ENCODE measurements at places on chromosomes 6 and 20.

- DNase-seq, result no peak
These were observed 584 bp downstream of the VPS52 start for GRCh38 chr6:33271117-33271467.

GRCh38 chr20:24969186-24970029, 20.3 kb downstream of the CST7 start:
- DNase-seq, result no peak

GRCh38 chr20:61891916-61892649, 173.6 kb downstream of the TAF4 start:
- DNase-seq, result no peak

DNA sequence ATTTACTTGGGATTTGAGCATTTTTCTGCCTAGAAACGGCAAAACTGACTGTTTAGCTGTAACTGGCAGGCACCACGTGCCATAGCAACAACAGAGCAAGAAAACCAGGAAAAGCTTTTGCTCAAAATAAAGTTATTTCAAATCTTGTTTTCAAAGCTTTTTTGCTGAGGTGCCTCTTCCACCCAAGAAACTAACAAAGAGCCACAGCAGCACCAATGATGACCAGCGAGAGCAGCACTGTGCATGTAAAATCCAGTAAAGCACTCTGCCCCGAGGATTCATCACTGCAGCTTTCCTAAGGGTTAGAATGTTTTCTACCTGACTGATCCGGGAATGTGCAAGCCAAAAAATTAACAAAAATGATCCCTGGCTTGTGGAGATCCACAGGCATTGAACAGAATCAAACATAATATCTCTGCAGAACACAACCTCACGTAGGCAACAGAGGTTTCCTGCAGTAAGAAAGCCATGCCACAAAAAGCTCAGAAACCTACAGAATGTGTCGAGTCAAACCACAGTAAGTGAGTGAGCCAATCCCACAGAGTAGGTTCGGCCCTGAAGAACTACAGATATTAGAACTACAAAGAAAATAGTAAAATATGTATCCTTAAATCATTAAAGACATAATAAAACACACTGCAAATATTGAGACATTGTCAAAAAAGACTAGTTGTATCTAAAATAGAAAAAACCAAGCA, 7.4 kb upstream of the ULBP3 start:
- DNase-seq, result no peak

- DNase-seq, result no peak
These were observed 9.1 kb upstream of the MAPK13 start for GRCh38 chr6:36120979-36121786.

DNA sequence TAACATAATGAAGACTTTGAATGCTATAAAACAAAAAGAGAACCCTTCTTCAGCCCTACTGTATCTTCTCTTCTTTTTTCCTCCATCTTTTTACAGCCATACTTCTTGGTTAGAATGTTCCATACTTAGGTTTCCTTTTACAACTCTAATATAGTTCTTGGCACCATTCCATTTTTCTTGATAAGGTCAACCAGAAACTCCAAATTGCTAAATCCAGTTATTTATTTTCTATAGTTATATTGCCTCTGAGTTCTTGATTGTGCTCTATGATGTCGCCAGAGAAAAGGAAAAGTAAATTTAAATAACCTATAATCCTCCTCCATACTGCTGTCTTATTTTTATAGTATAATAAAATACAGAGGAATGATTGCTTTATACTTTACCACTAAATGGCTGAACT, 26.7 kb upstream of the COL10A1 start:
- no peak for DNase-seq

DNA sequence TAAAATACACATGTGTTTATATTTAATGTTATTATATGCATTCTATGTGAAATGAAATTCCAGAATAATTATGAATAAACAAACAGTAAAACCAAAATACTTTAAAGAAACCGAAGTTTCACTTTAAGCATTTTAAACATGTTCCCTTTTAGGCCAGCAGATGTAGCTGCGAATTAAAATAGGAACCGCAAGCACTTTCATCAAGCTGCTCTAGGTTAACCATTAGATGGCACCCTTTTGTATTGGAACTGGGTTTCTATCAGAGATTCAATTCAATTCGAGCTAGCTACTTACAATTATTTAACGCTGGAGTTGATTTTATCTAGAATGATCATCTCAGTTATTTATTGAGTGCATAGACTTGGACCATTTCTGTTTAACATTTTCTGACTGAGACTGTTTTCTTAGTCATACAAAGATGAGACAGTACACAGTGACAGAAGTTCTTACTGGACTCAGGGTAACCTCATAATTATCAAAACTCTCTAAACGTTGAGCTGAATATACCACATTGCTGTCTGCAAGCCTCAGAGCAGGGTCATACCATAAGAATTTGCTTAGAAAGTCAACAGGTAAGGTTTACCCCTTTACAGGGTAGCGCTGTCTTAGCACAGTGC, 8.5 kb downstream of the TMEM242 start:
- DNase-seq, result no peak

GRCh38 chr6:56381801-56382251, 134.4 kb upstream of the COL21A1 start:
- no peak for DNase-seq

- no peak for DNase-seq
These were observed 57.2 kb downstream of the IL20RA start for GRCh38 chr6:136987526-136987925.

GRCh38 chr6:90028995-90029635, 134.8 kb downstream of the GJA10 start:
- DNase-seq, result no peak

DNA sequence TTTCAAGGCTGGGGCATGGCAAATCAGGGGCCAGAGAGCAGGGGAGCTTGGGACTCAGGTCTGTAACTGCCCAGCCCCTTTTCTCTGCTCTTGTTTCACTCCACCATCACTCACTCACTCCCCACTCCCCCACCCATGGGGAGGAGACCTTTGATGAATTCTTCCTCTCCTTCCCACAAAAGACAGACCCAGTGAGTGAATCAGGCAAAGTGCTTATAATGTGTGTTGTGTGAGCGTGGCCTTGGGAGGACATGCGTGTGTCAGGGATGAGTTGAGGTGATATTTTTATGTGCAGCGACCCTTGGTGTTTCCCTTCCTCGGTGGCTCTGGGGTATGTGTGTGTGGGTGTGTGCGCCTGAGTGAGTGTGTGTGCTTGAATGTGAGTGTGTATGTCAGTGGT, 1.0 kb upstream of the CUL9 start:
- no peak for DNase-seq

GRCh38 chr6:103027271-103027931, 1633.9 kb downstream of the GRIK2 start:
- DNase-seq, result no peak

GRCh38 chr20:8578161-8578865, 446.2 kb downstream of the PLCB1 start:
- DNase-seq, result no peak

GRCh38 chr6:47631269-47631772, 67.1 kb upstream of the ADGRF4 start:
- no peak for DNase-seq

GRCh38 chr6:166752097-166752496, 125.0 kb upstream of the RPS6KA2 start:
- DNase-seq, result no peak

GRCh38 chr6:140201787-140202458, 827.5 kb upstream of the CITED2 start:
- DNase-seq, result no peak

- DNase-seq, result no peak
These were observed 41.8 kb upstream of the UBR2 start for GRCh38 chr6:42522036-42522435.

- no peak for DNase-seq
These were observed 14.5 kb downstream of the PERP start for GRCh38 chr6:138092686-138093085.

- DNase-seq, result no peak
These were observed 1144.2 kb downstream of the EPHA7 start for GRCh38 chr6:92275150-92275549.

DNA sequence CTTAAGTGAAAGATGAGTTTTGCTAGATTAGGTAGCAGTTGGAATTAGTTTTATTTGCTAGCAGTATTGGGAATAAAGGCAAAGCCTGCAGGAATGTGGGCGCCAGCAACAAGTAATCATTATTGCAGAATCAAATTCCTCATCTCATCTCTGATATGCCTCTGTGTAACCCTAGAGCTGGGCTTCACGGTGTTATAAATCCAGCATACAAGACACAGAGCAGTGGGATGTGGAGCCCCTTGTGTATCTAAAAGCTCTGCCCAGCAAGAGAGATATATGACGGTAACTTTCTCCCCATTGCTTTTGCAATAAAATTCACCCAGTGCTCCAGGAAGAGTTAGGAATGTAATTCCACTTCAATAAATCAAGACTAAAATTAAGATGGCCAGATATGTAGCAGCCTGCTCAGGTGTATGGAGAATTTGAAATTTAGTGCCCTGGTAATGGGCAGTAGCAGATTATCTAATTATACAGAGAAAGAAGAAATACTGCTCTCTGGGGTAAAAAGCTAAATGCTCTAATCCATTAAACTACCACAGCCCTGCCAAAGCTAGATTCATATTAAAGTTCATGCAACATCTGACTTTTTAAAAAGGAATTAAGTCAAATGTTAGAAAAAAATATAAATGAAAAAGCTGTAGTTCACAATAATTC, 5.6 kb upstream of the BLOC1S5 start:
- no peak for DNase-seq

- DNase-seq, result no peak
These were observed 24.1 kb downstream of the IL17A start for GRCh38 chr6:52210227-52210626.

GRCh38 chr20:50774515-50774914, 20.3 kb upstream of the BCAS4 start:
- DNase-seq, result no peak

DNA sequence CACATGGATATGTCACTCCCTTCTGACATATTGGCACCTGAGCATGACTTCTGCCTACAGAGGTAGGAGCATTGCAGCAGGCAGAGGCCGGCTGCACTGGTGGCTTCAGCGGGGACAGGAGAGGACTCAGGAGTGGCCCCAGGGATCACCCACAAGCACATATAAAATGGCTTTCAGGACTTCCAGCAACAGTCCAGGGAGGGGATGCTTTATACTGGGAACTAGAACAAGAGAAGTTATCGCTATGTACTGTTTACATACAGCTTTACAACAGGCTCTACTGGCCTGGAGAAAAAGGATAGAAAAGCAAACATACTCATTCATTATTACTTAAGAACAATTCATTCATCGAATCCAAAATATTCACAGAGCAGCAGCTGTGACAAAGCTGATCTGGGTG, 337.8 kb downstream of the THBS2 start:
- DNase-seq, result no peak

DNA sequence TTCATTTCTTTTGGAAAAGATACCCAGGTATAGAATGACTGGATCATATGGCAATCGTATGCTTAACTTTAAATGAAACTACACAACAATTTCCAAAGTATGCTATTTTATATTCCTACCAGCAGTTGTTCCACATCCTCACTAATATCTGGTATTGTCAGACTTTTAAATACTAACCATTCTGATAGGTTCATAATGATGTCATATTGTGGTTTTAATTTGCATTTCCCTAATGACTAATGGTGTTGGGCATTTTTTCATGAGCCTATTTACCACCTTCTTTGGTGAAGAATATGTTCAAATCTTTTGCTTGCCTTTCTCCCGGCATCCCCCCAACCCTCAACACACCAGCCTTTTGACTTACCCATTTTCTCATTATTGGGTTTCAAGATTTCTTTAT, 96.2 kb upstream of the HMGN3 start:
- no peak for DNase-seq

DNA sequence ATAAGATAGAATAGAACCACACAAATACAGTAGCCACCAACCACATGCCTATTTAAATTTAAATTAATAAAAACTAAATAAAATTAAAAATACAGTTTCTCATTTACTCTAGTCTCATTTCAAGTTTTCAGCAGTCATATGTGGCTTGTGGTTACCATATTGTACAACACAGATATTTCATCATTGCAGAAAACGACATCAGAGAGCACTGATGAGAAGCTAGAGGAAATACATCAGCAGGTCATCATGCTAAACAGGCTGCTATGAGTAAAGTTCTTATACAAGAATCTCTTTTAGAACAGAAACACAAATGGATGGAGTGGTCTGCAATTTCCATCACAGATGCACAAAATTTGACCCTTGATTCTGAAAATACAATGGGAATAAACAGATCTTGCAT, 36.6 kb downstream of the TBC1D32 start:
- DNase-seq, result no peak

- DNase-seq, result no peak
These were observed 798.3 kb downstream of the MAFB start for GRCh38 chr20:39890697-39891096.

- no peak for DNase-seq
These were observed 56.8 kb upstream of the KIF13A start for GRCh38 chr6:18044108-18044783.

- DNase-seq, result no peak
These were observed 107.7 kb downstream of the AGPAT4 start for GRCh38 chr6:161166176-161166575.

DNA sequence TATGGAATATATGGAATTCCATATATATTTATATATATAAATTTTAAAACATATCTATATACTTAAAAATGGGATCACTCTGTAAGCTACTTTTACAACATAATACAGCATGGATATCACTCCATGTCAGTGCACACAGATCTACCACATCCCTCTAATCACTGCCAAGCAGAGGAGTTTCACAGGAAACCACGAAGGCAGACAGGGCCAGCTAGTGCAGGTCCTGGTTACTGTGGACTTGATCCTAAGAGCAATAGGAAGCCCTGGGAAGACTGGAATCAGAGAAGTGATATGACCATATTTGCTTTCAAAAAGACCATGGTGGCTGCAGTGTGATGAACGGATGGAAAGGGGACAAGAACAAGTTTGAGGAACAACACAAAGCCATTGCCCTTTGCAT, 40.0 kb upstream of the NRN1 start:
- DNase-seq, result no peak

DNA sequence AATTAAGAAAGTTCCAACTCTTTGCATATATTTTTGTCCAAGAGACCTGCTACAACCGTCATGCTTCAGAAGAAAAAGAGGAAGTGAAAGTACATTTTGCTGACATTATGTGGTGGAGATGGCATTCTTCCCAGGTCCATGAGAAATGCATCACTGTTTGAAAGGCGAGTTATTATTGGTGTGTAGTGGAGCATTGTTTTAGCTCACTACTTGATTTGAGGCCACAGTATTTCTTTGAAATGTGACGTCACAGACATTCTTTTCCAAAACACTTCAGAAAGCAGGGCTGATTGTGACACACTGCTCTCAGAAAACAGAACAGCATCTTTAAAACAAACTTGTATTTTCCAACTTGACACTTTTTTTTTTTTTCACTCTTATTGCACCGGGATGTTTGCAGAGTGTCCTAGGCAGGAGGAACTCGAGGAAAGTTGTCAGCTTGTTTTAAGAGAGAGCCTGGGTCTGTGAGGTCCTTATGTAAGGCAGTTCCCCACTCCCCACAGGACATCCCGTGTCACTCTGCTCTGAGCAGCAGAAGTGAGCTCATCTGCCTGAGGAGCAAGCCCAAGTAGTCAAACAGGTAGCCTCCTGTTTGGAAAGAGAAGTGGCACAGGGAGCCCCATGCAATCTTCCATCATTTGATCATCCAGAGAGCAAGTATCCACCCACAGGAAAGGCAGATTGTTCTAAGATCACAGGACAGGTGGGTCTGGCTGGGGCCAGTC, 1.1 kb downstream of the SPTLC3 start:
- DNase-seq, result no peak
